Mucosa of descending colon (tissue), 3 donors: ENCODE measurements at places on chromosomes 6 and 20. TPM values are rescaled to one million over a fixed set of nuclear protein-coding genes. Genes with fewer than 3 reads are reported as not detected.

The SLC22A23 gene
- total RNA-seq, result 61.5 TPM

The ATAT1 gene
- total RNA-seq, result 10.6 TPM

The SNX5 gene
- 117 TPM for total RNA-seq

The CRISP3 gene
- total RNA-seq, result not detected

- DNase-seq, result no peak
Measured at GRCh38 chr6:20696676-20697075, 162.4 kb downstream of the CDKAL1 start.

DNA sequence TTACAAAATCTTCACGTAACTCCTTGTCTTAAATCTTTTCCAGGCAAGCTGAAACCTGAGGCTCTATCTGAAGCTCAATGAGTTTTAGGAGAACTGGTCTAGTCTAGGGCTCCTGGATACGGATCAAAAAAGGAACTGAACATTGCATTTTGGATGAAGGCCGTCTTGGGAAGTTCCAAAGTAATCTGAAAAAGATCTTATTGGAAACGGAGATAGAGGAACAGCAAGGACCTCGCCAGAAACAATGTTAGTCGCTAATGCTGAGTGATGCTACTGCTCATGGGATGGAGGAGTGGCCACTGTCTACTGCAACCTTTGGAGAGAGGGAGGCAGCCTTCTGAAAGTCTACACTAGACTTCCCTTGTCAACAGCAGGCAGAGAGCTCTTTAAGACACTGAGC is 91.4 kb upstream of the ATXN1 start:
- no peak for DNase-seq

The SFT2D1 gene
- total RNA-seq, result 53.3 TPM

DNA sequence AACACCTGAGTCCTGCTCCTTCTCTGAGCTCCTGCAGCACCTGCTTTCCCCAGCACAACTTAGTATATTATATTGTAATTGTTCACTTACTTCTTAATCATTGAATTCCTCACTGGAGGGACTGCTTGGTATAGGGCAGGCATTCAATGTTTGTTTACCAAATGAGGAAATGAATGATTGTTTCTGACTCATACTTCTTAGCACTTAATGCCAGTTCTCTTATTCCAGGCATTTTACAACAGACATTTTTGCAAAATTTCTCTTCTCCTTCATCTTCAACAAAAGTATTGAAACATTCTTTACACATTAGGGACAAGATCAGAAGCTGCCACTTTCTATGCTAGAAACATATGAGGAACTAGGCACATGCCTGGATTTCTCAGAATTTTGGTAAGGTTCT is 119.4 kb downstream of the TBX18 start:
- DNase-seq, result no peak

DNA sequence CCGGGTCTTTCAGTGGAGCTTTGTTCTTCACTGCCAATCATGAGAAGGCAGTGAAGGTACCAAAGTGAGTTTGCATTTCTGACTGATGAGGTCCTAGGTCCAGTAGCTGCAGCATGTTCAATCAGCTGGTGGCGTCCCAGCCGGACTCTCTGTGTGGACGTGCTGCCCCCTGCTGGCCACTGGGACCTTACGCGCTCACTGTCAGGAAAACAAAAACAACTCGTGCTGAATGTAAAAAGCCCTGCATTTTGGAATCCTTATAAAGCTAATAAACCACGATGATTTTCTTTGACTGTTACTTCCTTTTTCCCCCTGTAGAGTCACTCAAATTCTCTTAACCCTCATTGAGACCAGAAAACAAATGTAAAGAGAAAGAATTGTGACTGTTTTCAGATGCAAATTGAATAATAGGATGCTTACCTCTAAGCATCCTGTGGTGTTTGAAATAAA is 4.9 kb upstream of the CD24 start:
- DNase-seq, result peak; percentile 92

GRCh38 chr6:129510950-129511349 is 199.0 kb downstream of the ARHGAP18 start:
- no peak for DNase-seq

DNA sequence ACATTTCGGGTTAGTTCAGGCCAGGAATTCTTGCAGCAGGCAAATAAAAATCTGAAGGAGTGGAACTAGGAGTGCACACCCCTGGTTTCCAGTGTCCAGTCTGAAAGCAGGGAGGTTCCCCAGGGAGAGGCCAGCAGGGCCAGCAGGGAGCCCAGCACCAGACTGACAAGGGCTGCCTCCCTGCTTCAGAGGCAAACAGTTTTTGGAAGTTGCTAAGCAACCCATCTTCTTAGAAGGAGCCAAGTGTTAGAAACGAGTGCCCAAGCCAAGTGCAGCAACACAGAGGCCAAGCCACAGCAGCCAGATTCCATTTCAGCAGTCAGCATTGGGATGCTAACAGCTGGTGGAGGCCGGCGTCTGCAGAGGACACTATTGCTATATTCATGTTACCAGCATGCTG is 179.1 kb downstream of the SYNDIG1 start:
- DNase-seq, result no peak

The ARHGAP18 gene
- 24.3 TPM for total RNA-seq

DNA sequence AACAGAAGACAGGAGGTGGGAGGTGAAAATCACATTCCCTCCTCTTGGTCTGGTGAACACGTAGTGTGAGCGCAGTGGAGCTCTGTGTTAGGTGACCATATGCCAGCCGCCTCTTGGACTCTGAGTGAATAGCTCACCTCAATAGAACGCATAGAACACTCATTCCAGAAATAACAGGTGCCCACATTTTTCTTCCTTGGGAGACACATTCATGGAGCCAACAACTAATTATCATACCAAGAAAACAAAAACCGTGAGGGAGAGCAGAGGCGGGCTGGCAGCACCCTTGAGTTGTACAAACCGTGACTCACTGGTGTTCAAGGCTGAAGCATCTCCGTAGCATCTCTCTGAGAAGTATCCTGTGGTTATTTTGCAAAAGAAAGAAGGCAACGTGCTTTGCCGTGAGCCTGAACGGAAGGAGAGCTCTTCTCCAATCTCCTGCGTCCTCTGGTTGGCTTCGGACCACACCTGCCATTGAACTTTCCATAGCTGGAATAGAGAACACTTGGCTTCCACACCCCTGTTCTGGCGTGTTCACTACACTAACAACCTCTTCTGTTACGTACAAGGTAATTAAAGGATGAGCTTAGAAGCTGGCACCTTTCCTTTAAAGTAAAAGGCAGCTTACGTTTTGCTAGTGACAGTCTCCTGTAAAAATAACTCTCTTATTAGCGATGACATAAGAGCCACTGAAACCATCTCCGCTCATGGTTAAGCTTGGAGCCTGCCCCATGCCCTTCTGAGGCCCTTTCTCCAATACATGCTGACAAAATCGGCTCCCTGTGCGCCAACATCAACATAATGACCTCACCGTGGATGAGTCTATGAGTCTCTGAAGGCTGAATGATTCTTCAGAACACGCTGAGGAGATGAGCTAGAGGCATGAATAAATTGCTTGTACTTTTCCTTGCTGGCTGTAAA is 30.2 kb upstream of the SGK1 start:
- no peak for DNase-seq

GRCh38 chr20:19823971-19824370 is 65.9 kb downstream of the RIN2 start:
- no peak for DNase-seq

- DNase-seq, result no peak
Measured at GRCh38 chr6:105740946-105741645, 338.2 kb upstream of the PREP start.

The SERPINB6 gene
- total RNA-seq, result 142 TPM

The SNAP25 gene
- 1.1 TPM for total RNA-seq

DNA sequence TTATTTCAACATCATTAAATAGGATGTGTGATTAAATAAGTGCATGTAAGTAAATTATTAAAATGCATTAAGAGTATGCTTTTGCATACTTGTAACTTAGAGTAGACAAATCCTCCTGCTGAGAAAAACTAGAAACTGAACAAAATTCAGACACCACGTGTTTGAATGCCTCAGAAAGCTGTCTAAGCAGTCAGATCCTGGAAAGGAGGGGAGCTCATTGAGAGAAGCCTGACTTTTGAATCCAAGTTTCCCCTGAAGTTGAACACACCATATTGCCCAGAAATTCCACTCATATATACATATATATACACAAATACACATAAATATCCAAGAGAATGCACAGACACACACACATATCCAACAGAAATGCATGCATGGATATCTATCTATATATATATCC is 190.0 kb upstream of the BMP2 start:
- no peak for DNase-seq

- no peak for DNase-seq
Measured at GRCh38 chr6:149961728-149962425, 1.9 kb upstream of the ULBP1 start.

The ELOVL2 gene
- 0.12 TPM for total RNA-seq

DNA sequence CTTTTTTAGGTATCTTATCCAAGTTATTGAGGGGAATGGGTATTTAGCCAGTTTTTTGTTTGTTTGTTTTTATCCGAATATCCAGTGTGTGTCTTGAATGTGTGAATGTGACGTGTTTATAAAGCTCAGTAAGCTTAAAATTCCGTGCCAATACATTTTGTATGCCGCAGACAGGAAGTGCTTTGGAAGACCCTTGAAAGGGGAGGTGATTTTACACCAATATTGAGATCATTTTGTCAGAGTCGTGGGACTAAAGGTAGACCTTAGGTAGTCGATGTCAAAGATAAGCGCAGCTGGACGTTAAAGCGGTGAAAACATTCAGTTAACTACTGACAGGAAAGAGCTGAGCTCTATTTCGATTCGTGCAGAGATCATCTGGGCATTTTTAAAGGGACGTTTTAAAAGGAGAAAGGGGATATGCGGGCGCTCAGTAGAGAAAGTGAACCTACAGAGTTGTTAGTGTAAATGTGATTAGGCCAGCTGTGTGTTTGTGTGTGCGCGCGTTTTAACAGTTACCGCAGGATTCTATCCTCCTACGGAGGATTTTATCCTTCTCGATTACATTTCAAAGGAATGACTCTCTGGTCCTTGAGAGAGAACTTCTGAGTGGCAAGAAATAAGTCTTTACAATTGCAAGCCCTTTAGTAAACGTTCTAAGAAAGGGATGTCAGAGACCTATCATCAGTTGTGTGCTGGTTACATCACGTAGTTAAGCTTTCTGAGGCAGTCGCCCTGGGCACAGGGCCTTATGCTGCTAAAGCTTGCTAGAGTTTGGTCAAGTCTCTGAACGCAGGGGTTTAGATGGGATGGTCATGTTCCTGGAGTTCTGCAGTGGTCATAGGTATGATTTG is 625 bp upstream of the ECHDC1 start:
- no peak for DNase-seq

DNA sequence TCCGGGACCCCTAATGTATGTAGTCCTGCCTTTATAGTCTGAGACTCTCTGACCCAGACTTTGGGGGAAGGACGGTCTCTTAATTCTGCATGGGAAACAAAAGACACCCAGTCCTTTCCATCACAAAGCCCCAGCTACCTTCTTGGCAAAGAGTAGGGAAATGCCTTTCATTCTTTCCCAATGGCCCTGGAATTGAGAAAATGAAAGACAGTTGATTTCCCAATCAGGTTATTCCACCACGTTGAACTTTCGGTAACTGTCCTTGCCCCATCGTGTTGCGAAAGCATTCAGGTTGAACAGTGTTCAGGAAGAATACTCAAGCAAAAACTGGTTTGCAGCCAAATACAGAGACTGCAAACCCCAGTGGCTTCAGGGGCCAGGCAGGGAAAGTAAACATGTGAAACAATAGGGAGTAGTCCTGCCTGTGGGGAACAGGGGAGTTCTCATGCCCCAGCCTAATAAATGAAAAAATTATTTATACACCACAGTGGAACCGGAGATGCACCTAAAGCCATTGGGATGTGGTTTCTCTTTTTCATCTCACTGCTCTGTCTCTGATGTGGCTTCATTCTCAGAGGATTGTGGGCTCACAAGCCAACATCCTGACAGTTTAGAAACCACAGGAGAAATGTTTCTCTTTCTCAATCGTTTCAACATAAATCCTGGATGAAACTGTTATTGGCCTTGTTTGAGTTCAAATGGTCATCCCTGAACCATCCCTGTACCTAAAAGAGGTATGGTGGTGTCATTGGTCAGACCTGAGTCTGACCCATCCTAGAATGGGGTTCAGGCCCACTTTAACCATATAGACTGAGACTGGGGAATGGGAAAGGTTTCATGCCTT is 44.2 kb upstream of the SLC9A8 start:
- no peak for DNase-seq

- no peak for DNase-seq
Measured at GRCh38 chr20:39292193-39292736, 330.1 kb downstream of the DHX35 start.

GRCh38 chr6:116695401-116695800 is 14.4 kb downstream of the KPNA5 start:
- DNase-seq, result no peak

DNA sequence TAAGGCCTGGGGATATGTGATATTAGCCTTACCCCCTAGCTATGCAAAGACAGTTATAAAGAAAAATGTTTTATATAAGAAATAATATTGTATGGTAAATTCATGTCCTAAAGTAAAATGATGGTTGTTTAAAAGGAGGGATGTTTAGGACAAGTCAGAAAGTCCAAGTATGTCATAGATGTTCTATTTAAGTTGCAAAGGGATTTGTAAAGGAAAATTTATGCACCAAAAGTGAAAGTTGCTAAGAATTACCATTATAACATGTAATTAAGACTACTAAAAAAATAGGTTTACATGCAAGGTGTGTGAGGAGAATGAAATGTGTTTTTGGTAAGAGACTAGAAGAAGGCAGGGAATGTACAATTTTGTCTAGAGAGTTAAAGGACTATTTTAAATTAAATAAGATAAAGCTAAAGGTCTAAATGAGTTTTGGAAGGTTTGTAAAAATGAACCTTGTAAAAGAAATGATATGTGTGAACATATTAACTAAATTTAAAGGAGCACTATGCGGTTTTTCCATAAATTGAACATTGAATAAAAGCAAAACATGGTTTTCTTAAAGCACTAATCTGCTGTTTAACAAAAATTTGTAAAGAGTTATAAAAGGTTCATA is 22.7 kb upstream of the GOPC start:
- DNase-seq, result no peak

DNA sequence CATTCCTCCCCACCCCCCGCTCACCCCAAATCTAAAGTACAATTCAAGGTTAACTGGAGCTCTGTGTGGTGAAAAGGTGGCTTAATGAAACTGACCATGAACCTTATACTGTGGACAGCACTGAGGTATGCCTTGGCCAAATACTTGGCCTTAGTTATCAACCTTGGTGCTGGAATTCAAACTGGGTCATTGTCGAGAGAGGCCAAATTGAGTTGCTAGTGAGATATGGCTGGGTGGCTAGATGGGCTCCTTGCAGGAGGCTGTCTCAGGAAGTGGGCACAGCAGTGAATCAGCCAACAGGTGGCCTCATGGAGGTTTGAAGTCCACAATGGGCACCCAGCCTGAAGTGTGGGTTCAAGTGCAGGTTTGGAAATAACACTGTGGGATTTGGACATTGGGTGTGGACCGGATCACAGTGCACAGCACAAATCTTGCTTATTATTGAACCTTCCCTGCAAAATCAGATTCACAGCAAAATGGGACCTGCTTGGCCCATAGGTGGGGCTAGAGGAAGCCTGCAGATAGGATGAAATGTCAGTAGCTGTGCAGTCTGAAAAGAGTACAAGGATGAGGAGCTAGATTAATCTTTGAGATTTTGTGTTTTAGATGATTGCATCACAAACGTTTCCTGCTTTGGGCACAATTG is 5.6 kb upstream of the BTBD3 start:
- DNase-seq, result peak; percentile 55

GRCh38 chr6:79813854-79814709 is 133.3 kb downstream of the ELOVL4 start:
- DNase-seq, result peak; percentile 31

- DNase-seq, result no peak
Measured at GRCh38 chr6:106666282-106667021, 37.1 kb downstream of the QRSL1 start.

GRCh38 chr6:159404296-159404695 is 235.1 kb downstream of the FNDC1 start:
- no peak for DNase-seq

The TOX2 gene
- 5.5 TPM for total RNA-seq

The EGFL8 gene
- 16.9 TPM for total RNA-seq

The PPIL6 gene
- 5.5 TPM for total RNA-seq
